ENCODE measurements at places on chromosomes 12 and 14.

DNA sequence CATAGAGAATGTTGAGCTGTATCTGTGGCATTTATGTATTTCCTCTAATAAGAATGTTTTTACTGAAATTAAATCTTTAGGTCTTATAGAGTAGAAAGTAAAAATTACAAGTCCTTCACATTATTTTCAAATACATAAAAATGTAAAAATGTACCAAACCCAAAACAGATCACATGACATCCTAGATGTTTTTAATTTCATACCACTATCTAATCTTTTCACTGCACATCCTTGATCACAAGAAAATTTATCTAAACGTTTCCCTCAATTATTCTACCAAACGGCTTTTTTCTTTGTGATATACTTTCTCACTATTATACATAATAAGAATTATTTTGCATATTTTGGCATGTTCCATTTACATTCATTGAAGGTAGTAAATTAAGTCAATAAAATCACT, 18.3 kb downstream of the SGPP1 start:
- no peak for DNase-seq

GRCh38 chr12:93440043-93440835, 1.5 kb downstream of the UBE2N start:
- no peak for DNase-seq

DNA sequence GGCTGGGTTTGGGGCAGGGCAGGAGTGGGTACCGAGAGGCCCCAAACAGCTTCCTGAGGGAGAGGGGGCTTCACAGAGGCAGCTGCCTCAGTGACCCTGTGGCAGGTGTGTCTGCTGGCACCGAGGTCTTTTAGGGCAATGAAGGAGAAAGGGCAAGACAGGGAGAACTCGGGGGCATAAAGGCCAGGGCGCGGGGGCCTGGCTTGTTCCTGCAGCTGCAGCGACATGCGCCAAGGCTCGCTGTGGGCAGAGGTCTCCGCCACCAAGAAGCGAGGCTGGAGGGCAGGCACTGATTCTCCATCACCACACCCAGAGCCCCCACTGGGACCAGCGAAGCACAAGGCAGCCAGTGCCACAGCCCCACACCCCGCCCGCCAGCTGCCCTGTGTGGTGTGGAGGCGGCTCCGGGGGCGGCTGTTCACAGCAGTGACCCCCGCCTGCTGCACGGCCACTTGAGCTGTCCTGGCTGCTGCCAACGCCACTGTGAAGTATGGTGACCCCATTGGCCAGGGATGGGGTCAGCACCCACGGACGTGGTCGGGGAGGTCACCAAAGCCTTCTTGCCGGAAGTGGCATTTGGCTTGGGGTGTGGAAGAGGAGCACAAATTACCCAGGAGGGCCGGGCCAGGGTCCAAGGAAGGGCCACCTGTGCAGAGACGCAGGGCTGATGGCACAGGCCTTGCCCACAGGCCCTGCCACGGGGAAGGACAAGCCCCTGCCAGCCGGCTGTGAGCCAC, 16.4 kb downstream of the BAG5 start:
- no peak for DNase-seq

- no peak for DNase-seq
Measured at GRCh38 chr14:98564541-98564940, 707.5 kb downstream of the BCL11B start.

- no peak for DNase-seq
Measured at GRCh38 chr14:51650716-51651387, 858 bp upstream of the FRMD6 start.

- no peak for DNase-seq
Measured at GRCh38 chr12:119178544-119179334, at the start of gene HSPB8. Gene HSPB8 (plus strand): TSS chr12:119178931. CDS start chr12:119179313, 382 bp downstream.

DNA sequence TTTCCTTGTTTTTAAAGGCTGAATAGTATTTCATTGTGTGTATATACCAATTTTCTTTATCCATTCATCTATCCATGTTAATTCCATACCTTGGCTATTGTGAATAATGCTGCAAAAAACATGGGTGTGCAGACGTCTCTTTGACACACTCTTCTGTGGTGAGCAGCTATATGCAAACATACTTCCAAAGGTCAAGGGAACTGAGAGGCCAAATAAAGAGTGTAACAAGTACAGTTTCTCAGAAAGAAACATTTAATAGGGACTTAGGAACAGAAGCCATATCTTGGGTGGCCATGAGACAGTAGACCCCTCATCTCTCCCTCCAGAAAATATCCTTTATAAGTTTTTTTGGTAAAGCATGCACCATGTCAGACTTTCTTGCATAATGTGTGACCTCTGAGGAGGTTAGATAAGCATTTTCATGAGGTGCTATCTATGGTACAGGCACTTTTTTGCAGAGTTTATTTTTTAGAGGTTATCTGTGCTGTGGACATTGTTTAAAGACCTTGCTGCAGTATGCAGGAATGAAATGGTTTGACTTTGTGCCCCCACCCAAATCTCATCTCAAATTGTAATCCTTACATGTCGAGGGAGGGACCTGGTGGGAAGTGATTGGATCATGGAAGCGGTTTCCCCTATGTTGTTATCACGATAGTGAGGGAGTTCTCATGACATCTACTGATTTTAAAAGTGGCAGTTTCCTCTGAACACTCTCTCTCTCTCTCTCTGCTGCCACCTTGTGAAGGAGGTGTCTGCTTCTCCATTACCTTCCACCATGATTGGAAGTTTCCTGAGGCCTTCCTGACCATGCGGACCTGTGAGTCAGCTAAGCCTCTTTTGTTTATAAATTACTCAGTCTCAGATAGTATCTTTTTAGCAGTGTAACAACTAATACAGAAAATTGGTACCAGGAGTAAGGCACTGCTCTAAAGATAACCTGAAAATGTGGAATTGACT, 1202.3 kb downstream of the GALC start:
- no peak for DNase-seq

- no peak for DNase-seq
Measured at GRCh38 chr14:44418856-44419255, 88.2 kb downstream of the FSCB start.

GRCh38 chr14:95553141-95553540, 18.3 kb downstream of the GLRX5 start:
- DNase-seq = no peak

DNA sequence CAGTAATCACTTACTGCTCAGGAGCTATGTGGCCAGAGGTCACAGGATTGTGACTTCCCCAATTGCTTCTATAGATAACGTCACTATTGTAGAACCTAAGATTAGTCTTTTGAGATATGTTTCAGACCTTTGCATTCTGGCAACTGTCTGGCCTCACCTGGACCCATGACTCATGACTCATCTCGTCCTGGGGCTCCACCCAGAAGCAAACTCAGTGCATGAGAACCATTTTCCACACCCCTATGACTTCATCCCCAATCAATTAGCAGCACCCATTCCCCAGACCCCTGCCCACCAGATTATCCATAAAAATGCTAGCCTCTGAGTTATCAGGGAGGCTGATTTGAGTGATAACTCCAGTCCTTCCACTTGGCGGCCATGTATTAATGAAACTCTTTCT, 186.9 kb downstream of the EMP1 start:
- DNase-seq = no peak

DNA sequence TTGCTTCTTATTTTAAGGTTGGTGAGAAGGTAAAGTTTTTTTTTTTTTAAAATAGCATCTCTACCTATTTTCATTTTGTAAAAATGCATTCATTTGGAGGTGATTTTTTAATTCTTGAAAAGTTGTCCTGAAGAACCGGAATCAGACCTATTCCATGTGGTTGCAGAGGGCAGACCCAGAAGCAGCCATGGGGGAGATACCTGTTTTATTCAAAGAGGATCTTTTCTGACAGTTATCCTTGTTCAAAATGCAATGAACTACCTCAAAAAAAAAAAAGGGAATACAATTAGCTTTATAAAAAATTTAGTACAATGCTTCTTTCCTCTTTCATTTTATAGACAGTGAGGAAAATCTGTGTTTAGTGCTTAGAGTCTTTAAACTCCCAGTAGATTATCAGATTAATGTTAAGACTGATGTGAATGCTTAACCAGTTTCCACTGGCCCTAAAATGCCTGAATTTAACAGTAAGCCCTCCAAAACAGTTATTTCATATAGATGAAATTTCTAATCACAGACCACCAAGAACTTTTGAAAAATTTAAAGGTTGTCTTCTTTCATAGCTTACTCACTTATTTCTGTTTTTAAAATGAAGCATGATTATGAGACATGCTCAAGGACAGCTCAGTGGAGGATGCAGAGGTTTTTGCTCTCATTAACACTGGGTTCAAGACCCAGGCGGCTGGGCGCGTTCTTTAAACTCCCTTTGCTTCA, 8.6 kb upstream of the NEMF start:
- DNase-seq = no peak

DNA sequence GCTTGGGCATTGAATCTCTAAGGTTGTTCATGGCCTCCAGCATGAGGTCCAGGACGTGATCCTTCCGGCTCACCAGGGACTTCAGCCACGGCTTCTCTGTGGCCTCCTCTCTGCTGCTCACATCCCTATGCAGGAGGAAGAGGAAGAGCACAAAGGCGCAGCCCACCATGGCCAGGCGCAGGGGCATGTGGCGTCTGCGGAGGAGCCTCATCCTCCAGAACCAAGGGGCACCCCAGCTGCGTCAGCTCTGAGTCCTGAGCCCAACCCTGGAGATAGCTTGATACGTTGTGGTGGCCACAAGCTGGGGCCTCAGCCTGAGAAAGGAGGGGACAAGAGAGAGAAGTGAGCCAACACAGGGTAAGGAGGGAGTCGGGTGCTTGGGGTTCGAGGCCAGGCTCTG, 11.6 kb downstream of the GALNT6 start:
- DNase-seq = no peak

DNA sequence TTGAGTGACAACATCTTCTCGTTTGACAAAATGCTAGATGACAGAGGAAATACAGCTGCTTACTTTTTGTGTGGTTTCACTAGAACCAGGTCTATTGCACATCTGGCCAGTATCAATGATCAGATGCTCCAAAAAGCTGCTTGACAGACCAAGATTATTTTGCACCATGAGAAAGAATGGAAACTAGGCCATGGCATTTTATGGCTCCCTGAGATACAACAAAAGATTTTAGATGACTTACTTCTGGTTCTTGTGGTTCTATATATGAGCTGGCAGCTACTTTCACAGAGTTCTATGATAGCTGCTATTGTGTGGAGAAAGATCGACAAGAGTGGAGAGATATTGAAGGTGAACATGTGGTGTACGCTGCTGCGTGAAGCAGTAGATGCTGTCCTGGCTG, 25.9 kb upstream of the PPFIBP1 start:
- DNase-seq = peak; percentile 90

GRCh38 chr12:10142976-10143589, 13.1 kb upstream of the CLEC7A start:
- DNase-seq = no peak

- peak; percentile 40 for DNase-seq
Measured at GRCh38 chr12:27123642-27124041, 41.3 kb upstream of the C12orf71 start.

Data from activated CD4-positive, alpha-beta T cell treated with anti-CD3 and anti-CD28 coated beads, Interleukin-10, Interleukin-2, amounts not matched to agents 100 ng/mL and 50 ng/mL, durations not matched to agents 16 hours and 8 hours (primary cell).